BE2C (cell line): ENCODE measurements at places on chromosomes 2 and 18.

DNA sequence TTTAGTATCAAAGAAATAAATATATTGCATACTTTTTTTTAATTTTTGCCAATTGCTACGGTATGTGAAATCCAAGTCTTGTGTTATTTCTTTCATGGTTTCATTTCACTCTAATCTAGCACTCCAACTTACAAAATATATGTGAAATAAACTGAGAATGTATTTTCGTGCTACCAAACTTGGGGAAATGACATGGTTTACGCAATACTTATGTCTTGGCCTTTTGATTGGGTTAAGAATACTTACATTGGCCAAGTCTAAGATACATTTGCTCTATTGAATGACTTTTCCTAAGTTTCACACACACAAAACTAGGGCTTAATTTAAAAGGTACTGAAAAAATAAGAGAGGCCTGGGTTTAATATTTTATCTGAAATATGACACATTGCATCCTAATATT lies 80.5 kb downstream of the VRK2 start:
- DNase-seq: no peak

DNA sequence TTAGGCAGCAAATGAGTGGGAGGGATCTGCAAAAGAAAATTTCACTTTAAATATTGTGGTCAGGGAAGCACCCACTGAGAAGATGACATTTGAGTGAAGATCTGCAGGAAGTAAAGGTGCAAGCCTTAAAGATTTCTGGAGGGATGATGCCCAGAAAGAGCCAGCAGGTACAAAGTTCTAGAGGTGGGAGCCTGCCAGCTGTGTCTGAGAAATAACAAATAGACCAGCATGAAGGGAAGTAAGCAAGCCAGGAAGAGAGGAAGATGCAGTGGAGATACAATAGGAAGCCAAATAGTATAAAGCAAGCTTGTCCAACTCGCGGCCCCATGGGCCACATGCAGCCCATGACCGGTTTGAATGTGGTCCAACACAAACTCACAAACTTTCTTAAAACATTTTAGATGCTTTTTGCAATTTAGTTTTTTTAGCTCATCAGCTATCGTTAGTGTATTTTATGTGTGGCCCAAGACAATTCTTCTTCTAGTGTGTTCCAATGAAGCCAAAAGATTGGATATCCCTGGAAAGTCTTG lies 489.9 kb downstream of the DCC start:
- no peak for DNase-seq

- no peak for DNase-seq
These were observed 12.3 kb downstream of the GYPC start for GRCh38 chr2:126668254-126668653.

- DNase-seq: no peak
These were observed 4.7 kb downstream of the LONRF2 start for GRCh38 chr2:100317634-100318033.

DNA sequence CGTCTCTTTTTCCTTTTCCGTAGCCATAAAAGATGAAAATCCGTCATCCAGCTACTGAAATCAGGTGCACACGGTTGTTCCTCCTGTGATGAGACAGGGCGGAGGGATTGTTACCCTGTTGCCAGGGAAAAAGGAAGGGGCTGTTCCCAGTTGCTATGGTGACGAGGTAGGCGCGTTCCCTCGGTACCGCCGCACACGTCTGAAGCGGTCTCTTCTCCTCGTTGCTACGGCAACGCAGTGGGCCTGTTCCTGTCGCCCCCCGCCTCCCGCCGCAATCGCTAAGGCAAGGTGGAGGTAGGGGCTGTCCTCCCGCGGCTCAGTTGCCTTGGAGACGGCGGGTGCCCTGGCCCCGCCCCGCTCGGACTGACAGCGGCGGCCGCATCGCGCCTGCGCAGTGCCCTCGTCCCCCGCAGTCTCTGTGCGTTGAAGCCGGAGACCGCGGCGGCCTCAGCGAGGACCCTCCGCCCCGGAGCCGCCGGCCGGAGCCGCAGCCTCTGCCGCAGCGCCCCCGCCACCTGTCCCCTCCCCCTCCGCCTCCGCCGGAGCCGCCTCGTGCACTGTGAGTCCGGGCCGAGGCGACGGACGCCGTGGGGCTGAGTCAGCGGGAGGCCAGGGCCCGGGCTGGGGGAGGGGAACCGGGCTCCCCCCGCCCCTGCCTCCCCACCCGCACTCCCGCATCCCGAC lies at the start of gene MAPRE3:
Gene MAPRE3, plus strand, starts transcription at position 394 of the 684 bp plus-strand sequence. CDS start 51,582 bp downstream, outside the sequence.
- peak; percentile 95 for DNase-seq

GRCh38 chr18:9711361-9712129 lies 3.4 kb downstream of the RAB31 start:
- DNase-seq: no peak

DNA sequence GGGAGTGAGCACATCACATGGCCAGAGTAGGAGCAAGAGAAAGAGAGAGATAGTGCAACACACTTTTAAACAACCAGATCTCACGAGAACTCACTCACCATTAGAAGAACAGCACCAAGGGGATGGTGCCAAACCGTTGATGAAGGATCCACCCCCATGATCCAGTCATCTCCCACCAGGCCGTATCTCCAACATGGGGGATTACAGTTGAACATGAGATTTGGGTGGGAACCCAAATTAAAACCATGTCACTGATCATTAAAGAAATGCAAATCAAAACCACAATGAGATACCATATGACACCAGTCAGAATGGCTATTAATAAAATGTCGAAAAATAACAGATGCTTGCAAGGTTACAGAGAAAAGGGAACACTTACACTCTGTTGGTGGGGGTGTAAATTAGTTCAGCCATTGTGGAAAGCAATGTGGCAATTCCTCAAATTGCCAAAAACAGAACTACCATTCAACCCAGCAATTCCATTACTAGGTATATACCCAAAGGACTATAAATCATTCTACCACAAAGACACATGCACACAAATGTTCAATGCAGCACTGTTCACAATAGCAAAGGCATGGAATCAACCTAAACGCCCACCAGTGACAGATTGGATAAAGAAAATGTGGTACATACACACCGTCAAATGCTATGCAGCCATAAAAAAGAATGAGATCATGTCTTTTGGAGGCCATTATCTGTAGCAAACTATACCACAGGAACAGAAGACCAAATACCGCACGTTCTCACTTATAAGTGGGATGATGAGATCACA lies 137.1 kb downstream of the COL6A3 start:
- no peak for DNase-seq

DNA sequence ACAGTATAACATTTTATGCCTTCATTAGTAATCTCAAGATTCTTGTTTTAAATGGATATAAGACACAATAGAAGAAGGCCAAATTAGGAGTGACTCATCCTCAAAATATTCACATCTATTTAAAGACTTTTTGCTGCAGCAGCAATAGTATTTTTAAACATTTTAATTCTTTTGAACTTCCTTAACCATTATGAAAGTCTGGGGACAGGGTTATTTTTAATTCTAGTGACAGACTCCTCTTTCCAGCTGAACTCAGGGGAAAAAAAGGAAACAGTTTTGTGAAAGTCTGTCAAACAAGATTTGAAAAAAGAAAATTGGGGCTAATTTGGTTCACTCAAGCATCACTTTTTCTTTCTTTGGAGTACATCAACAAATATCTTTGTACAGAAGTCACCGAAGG lies 541.8 kb downstream of the NUP35 start:
- no peak for DNase-seq

DNA sequence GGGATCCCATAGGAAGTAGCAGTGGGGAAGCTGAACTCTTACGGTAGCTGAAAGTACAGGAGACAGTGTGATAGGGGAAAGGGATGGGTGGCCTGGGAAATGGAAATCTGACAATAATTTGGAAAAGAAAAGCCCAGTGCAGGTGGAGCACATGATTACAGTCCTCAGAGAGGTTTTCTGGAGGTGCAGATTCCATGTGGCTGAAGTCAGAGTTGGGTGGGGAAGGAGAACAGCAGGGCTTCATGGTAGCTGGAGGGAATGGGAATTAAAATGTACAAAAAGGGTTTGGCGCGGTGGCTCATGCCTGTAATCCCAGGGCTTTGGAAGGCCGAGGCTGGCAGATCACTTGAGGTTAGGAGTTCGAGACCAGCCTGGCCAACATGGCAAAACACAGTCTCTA lies 12.2 kb downstream of the HRH4 start:
- no peak for DNase-seq

- DNase-seq: no peak
These were observed 60.2 kb upstream of the ALPP start for GRCh38 chr2:232318169-232318855.

DNA sequence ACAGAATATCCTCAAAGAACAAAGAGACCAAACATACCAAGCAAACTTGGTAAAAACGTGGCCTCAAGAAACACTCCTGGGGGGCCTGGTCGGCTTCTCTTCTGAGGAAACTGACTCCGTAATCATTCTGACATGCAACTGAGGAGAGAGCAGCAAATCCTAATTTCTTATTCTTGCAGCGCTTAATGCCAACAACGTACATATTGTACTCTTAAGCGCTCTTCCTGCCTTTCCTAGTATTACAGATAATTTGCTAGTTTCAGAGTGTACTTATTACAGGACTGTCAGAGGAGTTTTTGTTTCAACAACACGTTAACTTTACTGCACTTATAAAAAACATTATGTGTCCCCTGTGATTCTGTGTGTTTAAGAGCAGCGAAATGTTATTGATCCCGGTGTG lies 64.9 kb downstream of the ZNF521 start:
- no peak for DNase-seq

- no peak for DNase-seq
These were observed 1330.6 kb downstream of the DSC3 start for GRCh38 chr18:29711932-29712331.

DNA sequence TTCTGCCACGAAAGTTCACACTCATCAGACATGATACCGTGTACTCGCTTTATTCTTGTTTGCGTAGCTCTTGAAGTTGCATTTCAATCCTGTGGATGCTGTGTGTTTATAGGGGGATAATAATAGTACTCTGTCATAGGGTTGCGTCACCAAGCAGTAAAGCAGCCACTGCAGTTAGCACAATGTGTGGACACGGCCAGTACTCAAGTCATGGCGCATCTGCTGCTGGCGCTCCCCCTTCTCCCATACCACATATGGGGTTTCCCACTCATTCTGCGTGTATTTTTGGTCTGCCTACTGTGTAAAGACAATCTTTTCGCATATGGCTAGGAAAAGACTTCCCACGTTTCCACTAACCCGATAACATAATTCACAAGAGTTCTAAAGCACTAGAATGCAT lies 2.1 kb upstream of the ZBTB14 start:
- DNase-seq: no peak

GRCh38 chr2:115460008-115460407 lies 1017.6 kb downstream of the DPP10 start:
- no peak for DNase-seq

DNA sequence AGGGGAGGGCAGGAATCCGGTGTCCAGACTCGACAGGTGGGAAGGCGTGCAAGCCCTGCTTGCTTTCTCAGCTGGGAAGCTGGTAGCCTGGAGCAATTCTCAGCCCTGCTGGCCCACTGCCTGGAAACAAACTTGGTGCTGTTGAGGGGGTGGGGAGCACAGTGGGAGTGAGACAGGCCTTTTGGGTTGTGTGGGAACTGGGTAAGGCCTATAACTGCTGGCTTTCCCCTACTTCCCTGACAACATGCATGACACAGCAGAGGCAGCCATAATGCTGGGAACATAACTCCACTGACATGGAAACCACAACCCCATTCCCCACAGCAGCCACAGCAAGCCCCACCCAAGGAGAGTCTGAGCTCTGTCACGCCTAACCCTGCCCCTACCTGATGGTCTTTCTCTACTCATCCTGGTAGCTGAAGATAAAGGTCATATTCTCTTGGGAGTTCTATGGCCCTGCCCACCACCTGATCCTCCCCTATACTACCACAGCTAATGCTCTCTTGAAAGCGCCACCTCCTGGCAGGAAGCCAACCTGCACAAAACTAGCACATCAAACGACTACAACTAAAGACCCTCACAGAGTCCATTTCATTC lies 122.9 kb upstream of the ACVR1C start:
- DNase-seq: peak; percentile 12

- DNase-seq: no peak
These were observed 39.0 kb downstream of the KANSL1L start for GRCh38 chr2:210132239-210132638.
